ENCODE measurements at places on chromosomes 4 and X.
A peak's percentile ranks its signal among the peaks of the same experiment; 100 is the strongest.

GRCh38 chr4:27217261-27217769 is 356.7 kb downstream of the STIM2 start:
- peak; percentile 3 for DNase-seq

GRCh38 chr4:3607690-3608552 is 75.7 kb upstream of the LRPAP1 start:
- DNase-seq: no peak

- DNase-seq: no peak
These were observed 34.7 kb upstream of the ENPP6 start for GRCh38 chr4:184252136-184253071.

- DNase-seq: no peak
These were observed 39.3 kb upstream of the PRPS2 start for GRCh38 chrX:12751887-12752286.

DNA sequence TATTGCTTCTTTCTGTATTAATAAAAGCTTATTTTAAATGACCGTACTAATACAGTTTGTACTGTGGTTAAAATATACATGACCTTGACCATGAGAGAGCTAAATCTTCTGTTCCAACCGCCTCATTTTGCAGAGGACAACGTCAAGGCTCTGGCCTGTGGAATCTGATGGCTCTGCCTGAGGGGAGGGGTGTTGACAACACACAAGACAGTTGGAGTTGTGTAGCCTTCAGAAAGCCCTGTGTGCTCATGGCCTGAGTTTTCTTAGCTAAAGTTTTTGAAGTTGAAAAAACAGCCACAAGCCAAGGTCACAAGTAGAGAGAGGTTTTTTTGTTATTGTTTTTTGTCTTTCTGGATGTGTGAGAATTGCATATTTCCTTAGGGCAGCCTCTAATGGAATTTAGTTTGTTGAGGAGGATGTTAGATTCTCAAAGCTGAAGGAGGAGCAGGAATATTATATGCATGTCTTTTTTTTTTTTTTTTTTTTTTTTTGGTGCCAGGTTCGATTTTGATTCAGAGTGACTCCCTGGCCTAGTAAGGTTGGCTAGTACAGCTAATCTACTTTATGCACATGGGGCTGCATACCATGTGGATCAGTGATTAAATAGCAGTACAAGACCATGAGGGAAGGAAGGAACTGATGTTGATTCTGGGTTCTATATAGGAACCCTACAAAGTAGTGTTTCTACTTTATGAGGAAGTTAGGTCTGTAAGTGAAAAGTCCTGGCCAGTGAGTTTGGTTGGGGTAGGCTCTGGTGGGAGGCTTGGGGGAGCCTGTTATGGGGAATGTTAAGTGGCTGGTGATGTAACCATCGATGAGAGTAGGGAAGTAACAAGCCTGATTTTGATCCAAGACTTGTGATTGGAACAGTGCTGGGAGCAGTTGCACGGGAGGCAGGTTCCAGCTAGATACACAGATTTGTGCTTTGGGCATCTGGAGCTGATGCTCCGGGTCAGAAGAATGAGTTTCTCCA is 20.3 kb downstream of the SMS start:
- no peak for DNase-seq

DNA sequence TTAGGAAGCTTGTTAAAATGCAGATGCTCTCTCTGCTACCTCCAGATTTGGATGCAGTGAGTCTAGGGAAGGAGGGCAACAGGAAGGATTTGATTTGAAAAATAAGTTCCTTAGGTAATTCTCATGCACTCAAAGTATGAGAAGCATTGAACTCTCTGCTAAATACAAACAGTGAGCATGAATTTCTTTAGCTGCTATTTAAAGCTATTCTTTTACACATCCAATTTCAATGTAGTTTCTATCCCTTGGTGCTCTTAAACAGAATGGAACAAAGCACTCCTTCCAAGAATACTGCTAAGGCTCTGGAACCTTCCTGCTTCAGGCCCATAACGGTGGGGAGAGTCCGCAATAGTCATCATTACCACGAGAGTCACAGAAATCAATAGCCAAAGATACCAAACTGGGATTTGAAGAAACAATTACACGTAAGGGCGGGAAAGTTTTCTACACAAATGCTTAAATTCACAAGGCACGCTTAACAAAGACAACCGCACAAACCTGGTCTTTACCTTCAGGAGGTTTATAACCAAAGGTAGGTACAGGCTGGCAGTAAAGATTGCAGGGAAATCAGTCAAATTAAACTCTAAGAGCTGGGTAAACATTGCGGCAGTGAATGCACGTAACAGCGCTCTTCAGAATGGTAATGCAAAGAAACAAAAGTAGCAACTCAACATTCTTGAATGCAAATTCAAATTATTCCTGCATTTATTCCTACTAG is 123.2 kb upstream of the NAP1L5 start:
- no peak for DNase-seq

DNA sequence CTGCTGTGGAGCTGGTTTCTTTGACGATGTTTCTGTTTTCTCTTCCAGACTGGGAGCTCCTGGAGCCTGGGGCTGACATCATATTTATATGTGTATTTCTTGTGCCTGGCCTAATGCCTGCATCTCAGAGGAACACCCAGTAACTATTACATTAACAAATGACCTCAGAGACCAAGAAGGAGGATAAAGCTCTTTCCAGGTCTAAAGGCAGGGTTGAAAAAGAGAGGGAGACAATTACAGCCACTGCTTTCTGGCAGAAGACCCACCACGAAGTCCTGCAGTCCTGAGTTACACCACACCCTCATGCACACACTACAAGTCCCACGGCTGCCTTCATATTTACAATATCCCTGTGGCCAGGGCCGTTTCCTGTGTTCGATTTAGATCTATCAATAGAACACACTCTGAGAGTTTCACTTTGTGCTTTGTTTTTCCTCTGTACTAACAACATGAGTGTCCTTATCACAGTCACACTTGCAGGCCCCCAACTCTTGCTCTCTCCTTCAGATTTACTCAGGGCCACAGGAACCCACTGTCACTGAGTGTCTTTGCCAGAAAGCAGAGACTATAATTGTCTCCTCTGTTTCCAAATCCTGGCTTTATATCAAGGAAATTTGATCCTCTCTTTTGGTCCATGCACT is 535.5 kb downstream of the MID1IP1 start:
- peak; percentile 50 for DNase-seq

GRCh38 chrX:153873282-153874084 is 12.5 kb downstream of the L1CAM start:
- no peak for DNase-seq

- peak; percentile 98 for DNase-seq
These were observed 66.8 kb downstream of the SOWAHB start for GRCh38 chr4:76830964-76831703.

Data from fibroblast of villous mesenchyme (primary cell).